ENCODE measurements at places on chromosomes 12 and 14.

DNA sequence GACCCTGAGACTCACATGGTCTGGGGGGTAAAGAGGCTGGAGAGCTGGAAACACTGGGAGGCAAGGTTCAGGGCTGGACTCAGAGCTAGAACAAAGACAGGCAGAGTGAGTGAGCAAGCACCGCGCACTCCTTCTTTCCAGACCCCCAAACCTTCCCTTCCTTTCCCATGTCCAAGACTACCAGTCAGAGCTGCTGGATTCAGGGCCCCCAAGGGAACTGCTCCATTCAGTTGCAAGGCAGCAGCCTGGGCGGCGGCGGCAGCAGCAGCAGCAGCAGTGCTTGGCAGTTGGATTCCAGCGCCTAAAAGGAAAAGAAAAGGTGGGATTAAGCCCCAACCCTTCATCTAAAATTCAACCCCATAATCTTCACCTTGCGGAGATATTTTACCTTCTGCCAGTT, 17.1 kb downstream of the RBM23 start:
- no peak for DNase-seq

GRCh38 chr14:47346849-47347248, 328.6 kb downstream of the MDGA2 start:
- DNase-seq: no peak

DNA sequence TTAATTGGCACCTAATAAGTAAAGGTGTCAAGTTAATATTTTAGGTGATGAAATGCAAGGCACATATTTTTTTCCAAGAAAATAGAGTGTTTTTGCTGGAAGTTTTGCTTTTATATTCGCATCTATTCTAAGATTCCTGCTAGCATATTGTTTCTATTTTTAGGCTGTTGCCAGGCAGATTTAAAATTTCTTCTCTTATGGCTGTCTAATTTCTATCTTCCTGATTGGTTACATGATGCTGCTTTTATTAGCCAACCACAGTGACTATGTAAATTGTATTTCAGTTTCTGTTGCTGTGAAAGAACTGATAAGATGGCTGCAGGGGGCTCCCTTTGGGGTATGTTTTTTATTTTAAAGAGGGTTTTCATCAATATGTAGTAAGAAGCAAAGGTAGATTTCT, 42.7 kb downstream of the ATF7IP start:
- DNase-seq: no peak

DNA sequence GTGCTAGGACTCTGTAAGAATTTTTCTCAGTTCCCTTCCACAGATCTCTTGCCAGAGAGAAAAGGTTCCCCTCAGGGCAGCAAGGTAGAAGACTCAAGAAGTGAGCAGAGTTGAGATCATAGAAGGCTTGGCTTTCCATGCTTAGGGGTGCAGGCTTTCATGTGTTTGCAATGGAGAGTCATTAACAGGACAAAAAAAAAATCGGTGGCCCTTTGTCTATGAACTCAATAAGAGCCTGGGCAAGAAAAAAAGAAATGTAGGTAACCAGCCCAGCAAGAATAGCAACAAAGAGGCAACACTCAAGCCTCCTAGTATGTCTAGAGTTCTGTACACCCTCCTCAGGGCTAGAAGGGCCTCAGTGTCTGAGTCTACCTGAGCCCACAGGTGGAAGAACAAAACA, 23.4 kb upstream of the LRP6 start:
- DNase-seq: no peak

GRCh38 chr12:109868182-109869051, 11.9 kb downstream of the GLTP start:
- no peak for DNase-seq

- DNase-seq: no peak
These were observed 82.6 kb downstream of the CCDC92 start for GRCh38 chr12:123889848-123890535.

DNA sequence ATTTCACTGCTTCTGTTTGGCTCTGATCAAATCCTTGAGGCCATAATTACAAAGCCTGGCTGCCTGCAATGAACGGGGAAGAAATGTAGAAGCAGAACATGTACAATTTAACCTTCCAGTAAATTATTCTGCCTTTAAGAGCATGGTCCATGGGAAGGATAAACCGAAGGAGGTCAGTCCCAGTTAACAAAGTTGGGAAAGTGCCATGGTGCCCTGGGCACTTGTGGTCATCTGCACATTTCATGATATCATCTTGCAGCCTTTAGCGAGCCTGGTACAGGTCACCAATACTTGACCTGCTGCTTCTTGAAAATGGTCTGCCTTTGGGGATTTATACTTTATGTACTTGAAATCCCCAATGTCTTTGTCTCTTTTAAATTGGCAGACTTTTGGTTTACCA, 175.9 kb upstream of the KITLG start:
- no peak for DNase-seq

GRCh38 chr14:32950584-32950983, 11.9 kb downstream of the NPAS3 start:
- no peak for DNase-seq

DNA sequence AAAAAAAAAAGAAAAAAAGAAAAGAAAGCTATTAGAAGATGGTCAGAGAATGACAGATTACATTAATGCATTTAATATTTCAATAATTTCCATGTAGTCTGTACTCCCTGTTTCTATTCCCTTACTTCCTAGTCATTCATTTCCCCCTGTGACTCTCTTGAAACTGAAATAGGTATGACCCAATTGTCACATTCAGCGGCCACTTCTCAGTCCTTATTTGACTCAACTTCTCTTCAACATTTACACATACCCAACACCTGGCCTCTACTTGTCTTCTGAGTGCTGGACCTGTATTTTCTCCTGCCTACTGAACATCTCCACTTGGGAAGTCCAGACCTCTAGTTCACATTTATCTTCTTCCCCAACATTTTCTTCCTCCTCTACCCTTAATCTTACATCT, 7.2 kb downstream of the EEA1 start:
- DNase-seq: no peak

- DNase-seq: no peak
These were observed 88.5 kb downstream of the GPR135 start for GRCh38 chr14:59376686-59377085.

DNA sequence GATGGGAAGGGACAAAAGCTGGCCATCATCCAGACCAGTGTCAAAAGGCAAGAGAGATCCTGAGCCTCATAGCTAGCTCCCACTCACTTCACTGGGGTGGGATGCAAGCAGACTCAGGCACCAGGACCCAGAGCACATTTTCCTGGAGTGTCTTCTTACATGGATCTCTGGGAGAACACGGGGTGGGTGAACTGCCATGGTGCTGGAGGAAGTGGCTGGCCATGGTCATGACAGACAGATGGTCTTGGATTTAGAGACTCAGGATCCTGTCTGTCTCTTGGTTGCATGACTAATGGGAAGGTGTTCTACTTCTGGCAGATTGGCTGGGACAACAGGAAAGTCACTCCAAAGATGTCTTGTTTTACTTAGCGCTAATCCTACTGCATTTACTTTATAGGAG, 311.5 kb downstream of the ATP23 start:
- DNase-seq: no peak

- no peak for DNase-seq
These were observed 46.0 kb downstream of the ATP2B1 start for GRCh38 chr12:89662623-89663022.

DNA sequence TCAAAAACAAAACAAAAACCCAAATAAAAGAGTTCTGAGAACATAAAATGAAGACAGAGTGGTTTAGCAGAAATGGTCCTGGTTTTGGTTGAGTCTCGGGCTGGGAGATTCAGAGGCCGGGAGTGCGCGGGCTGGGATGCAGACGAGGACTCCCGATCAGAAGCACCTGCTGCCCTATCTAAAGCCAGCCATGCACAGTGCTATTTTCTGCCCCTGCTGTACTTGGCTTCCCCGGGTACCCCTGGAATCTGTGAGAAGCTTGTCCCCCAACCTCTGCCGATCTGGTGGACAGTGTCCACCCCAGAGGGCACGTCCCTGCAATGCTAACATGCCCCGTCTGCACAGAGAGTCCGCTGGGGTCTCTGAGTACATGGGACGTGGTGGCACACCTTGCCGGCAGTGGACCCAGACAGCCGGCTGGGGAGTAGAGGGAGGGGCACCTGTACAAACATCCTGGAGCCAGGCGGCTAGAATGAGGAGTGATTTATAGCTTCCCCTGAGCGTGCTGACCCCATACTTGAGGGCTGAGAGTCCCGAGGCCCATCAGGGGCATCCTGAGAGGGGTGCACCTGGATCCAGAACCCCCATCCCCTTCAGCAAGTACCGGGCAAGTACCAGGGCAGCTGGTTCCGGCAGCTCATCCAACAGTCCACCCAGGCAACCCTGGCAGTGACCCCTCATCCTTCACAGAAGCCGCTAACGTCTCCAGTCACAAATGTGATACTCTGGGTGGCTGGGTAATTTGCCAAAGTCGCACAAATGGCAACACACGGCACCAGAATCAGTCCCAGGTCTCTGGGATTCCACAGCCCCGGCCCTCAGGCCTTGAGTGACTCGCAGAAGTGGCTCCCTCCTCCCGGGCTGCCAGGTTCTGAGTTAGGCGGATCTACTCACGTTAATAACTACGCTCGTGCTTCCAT, 37.1 kb downstream of the CHGA start:
- DNase-seq: no peak

DNA sequence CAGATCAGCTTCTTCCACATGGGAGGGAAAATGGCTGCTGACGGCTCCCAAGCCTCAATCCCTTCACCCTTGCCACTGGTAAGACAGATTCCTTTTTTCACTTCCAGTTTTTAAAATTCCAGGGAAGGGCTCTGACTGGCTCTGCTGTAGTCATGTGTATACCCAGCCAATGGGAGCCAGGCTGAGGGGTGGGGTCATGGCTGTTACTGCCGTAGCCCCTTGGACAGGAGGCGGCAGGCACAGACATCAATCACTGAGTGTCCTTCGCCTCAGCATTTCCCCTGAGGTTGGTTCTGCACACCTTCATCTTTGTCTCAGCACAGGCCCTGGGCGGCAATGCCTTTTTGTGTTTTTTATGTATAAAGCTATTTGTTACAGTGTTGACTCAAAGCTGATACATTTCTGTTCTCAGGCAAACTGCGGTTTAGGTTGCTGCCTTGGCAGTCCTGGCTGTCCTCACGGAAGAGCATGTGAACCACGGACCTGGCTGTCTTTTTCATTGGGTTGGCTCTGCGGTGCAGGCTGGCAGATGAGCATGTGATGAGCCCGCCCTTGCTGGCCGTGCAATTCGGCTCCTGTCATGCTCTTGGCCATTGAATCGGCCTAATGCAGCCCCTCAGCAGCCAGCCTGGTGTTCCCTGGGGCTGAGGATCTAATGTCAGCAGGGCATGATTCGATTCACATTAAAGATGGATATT, 74.3 kb downstream of the PPM1A start:
- no peak for DNase-seq
